Uterus (tissue), 4 donors: ENCODE measurements at places on chromosomes 12 and 14. TPM values are rescaled to one million over a fixed set of nuclear protein-coding genes. Genes with fewer than 3 reads are reported as not detected.

DNA sequence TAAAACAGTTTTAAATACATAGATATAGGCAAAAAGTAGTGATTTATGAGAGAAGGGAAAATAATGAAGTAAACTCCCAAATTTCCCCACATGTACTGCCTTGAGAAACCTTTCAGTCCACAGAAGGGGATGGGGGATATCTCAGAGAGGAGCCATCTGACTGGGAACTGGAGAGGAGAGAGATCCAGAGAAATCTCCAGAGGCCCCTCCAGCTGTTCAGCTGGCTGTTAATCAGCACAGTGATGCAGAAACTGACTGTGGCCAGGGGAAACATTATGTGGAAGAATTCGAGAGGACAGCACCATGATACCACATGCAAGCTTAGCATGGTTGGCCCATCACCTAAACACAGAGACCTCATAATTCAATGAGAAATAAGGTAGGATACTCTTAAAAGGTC lies 1165.9 kb upstream of the TMEM132C start:
- DNase-seq = no peak
- H3K4me3 ChIP-seq = no peak overlapping the region
- no peaks in the 10 kb centered on the region for H3K4me1 ChIP-seq

The RTL1 gene
- not detected for total RNA-seq

The SERPINA9 gene
- total RNA-seq = not detected

DNA sequence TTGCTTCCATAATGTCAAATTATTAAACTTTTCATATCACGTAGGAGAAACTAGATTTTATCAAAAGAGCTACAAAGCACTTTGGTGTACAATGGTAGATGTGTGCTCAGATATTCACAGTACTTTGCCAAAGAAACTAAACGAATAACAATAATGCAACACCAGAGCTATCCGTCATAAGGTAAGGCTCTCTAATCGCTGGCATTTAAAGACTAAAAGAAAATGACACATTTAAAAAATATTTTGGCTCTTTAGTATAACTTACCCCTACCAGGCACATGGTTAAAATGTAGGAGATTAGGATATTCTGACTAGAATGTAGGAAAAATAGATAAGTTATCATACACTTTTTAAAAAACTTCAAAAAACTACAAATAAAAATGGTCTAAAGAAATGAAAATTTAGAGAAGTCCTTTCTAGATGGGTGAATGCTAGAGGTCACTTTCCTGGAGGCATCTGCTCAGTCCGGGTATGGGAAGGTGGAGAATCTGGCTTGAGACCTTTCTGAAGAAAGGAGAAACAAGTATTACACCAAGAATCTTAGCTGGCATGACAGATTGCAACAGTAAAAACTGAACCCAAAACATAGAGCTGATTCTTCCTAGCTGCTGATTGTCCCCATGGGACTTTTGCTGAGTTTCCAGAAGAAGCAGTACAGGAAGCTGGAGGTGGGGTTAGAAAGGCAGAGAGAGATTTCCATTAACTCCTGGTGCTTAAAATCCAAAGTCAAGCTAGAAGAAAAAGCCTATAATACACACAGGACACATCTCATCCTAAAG lies 67.9 kb downstream of the FAR2 start:
- H3K4me3 ChIP-seq = no peak overlapping the region
- no peak for DNase-seq
- H3K27me3 ChIP-seq = no peaks in the 10 kb centered on the region
- no peak overlapping the region for H3K27ac ChIP-seq
